ENCODE measurements at places on chromosomes 7 and 10. TPM values are rescaled to one million over a fixed set of nuclear protein-coding genes. Genes with fewer than 3 reads are reported as not detected.

DNA sequence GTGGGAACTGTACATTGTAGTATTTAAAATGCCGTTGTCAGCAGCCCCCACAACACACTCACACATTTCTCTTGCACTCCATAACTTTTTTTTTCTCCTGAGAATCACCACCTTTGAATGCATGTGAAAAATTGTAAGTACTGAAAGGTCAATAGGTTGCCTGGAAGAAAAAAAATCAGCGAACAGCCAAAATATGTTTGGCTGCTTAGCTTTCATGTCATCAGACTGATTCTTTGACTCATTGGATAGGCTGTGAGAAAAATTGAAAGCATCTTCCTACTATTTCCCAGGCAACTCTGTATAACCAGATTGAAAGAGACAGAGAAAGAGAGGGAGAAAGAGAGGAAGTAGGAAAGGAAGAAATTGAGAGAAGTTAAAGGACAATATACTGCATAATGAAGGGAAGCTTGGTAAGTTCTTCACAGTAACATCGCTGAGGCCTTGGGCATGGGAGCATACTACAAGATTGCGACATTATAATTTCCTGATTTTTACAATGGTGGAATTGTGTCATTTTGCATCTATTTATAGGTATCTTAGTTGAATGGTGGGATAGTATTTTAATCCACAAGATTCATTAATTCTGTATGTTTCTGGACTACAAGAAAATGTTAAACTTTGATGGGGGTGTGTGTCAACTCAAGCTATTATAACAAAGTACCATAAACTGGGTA is 249.3 kb upstream of the KCND2 start:
- no peaks in the 10 kb centered on the region for H3K27me3 ChIP-seq
- no peaks in the 10 kb centered on the region for H3K36me3 ChIP-seq
- H3K27ac ChIP-seq: no peak overlapping the region
- H3K4me3 ChIP-seq: no peak overlapping the region
- DNase-seq: no peak
- no peaks in the 10 kb centered on the region for H3K4me1 ChIP-seq

DNA sequence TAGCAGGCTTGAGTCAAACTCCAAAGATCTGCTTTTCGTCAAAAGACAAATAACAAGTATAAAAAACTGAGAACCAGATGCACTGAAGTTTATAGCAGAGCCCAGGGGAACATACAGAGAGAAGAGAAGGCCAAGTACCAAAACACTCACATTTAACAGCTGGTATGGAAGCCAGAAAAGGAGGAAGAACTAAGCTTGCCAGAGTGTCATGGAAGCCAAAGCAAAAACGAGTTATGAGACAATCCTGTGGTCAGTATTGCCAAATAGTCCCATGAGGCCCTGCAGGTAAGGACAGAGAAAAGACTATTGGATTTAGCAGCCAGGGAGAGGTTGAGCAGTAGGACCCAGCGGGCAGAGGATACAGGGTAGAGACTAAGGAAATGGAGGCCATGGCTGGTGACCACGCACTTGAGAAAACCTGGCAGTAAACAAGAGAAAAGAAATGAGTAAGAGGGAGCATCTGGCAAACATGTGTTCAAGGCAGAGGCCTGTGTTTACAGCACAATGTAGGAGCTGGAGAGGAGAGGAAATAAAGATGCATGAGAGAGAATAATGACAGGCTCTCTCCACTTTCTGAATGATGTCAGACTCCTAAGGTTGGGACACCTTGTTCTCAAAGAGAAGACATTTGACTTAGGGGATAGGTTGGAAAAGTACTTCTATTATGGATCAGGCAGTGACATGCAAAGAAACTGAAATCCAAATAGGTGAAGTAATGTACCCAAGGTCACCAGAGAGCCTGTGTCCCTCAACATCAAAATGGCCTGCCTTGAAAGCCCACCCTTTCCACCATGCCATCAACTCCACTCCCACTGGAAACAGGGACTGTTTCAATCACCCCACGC is 9.1 kb downstream of the CREB3L2 start:
- H3K36me3 ChIP-seq: no peaks in the 10 kb centered on the region
- H3K4me1 ChIP-seq: peaks cover 75% of the 10 kb centered on the region
- no peaks in the 10 kb centered on the region for H3K27me3 ChIP-seq

DNA sequence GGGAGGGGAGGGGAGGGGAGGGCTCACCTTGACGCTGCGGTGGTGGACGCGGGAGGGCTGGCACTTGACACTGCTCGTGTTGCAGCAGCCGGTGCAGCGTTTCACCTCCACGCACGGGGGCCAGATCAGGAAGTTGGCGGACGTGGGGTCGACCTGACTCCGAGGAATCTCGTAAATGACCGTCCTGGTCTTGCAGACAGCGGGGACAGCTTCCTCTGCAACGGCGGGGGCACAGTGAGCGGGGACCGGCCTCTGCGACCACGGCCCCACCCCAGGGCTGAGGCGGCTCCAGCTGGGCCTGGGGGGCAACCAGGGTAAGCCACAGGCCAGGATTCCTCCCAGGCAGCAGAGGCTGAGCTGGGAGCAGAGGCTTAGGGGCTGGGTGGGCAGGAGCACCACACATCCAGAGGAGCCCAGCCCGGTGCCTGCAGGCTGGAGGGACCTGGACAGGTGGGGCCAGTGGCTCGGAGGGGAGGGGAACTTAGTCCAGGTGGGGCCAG is 8.8 kb downstream of the PDGFA start:
- H3K27ac ChIP-seq: no peak overlapping the region
- peaks cover 26% of the 10 kb centered on the region for H3K4me1 ChIP-seq
- no peaks in the 10 kb centered on the region for H3K27me3 ChIP-seq
- DNase-seq: no peak

DNA sequence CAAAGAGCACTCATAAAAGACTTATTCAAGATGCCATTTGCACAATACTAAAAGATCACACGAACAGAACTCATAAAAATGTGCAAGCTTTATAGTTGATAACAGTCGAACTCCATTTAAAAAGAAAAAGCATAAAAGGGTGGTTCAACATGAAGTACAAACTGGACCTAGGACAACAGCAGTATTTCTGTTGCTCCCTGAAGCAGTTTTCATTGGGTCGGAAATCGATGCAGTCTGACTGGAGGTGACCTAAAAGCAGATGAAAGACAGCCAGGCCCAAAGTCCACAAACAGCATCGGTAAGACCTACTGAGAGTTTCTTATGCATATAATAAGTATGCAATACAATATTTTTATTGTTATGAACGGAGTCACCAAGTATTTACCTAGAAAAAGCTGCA is 23.9 kb downstream of the FAM171A1 start:
- no peak for DNase-seq
- H3K27me3 ChIP-seq: no peaks in the 10 kb centered on the region
- H3K36me3 ChIP-seq: no peaks in the 10 kb centered on the region
- H3K27ac ChIP-seq: no peak overlapping the region

ZC3HAV1L gene
- total RNA-seq: 25.7 TPM

LRRC27 gene
- 7.8 TPM for total RNA-seq

GRCh38 chr7:16702441-16702840 is 51.1 kb upstream of the TSPAN13 start:
- DNase-seq: no peak
- peaks cover 4% of the 10 kb centered on the region for H3K4me1 ChIP-seq
- no peak overlapping the region for H3K4me3 ChIP-seq
- peaks cover 36% of the 10 kb centered on the region for H3K36me3 ChIP-seq
- no peak overlapping the region for H3K27ac ChIP-seq

- DNase-seq: no peak
- peaks cover 5% of the 10 kb centered on the region for H3K36me3 ChIP-seq
- H3K27ac ChIP-seq: peak overlapping the region; percentile 67
Observed at GRCh38 chr7:25124465-25125136, 459 bp downstream of the CYCS start.

- peaks cover 10% of the 10 kb centered on the region for H3K4me1 ChIP-seq
- H3K36me3 ChIP-seq: peaks cover 4% of the 10 kb centered on the region
- no peak overlapping the region for H3K27ac ChIP-seq
- no peaks in the 10 kb centered on the region for H3K27me3 ChIP-seq
- no peak overlapping the region for H3K4me3 ChIP-seq
Observed at GRCh38 chr7:130853503-130854279, 119.7 kb upstream of the KLF14 start.

C7orf57 gene
- total RNA-seq: not detected

PRPS1L1 gene
- total RNA-seq: not detected

All from endothelial cell of umbilical vein (primary cell).